T-helper 9 cell (primary cell): ENCODE measurements at places on chromosomes 12 and 14.

- no peak for DNase-seq
These were observed 61.6 kb downstream of the SPPL3 start for GRCh38 chr12:120842595-120842994.

DNA sequence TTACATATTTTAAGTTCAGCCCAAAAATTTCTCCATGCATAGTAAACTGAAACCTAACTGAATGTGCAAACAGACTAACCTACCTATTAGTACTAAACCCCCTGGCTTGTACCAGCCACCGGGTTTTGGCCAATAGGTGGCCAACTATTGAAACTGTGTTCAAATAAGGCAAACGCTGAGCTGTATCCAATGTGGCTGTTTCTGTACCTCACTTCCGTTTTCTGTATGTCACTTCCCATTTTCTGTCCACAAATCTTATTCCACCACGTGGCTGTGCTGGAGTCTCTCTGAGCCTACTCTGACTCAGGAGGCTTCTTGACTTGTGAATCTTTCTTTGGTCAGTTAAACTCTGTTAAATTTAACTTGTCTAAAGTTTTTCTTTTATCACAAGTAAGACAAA is 6.0 kb upstream of the FBXO34 start:
- DNase-seq = no peak

DNA sequence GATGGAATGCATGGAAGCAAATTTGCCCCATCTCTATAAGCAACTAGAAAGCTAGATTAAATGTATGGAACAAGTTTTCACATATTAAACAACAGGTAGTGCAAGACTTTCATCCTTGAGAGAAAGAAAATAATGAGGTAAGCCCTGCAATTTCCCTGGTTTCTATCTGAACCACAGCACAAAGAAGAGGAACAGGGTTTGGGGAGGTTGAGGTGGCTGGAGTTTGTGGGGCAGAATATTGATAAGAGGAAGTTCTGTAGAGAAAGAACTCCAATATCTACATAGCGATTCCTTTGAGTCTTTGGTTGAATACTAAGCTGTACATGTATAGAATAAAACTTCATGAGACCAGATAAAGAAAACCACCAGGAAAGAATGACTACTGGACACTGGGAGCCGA is 96.3 kb upstream of the CCND2 start:
- DNase-seq = no peak

GRCh38 chr14:67426983-67427606 is 15.1 kb upstream of the PLEK2 start:
- peak; percentile 55 for DNase-seq

- DNase-seq = no peak
These were observed 123.2 kb downstream of the FGD4 start for GRCh38 chr12:32522331-32523221.

GRCh38 chr12:29692237-29692636 is 91.5 kb downstream of the TMTC1 start:
- no peak for DNase-seq

DNA sequence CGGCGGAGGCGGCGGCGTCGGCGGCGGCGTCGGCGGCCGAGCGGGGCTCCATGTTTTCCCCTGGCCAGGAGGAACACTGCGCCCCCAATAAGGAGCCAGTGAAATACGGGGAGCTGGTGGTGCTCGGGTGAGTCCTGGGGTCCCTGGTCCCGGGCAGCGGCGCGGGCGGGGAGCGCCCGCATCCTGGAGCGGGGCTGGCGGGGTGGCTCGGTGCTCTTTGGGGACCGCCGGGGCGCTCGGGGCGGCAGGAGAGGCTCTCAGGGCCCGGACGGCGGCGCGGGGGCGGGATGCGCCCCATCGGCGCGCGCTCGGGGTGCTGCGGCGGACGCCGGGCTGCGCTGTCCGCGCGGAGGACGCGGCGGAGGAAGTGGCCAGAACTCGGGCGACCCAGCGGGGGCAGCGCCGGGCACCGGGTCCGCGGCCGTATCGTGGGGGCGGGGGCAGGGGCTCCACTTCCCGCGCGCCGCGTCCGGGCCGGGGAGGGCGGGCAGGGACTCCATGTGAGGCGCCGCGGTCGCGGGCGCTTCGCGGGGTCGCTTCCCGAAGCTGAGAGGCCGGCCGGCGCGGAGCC is 485 bp downstream of the PELI2 start:
- DNase-seq = peak; percentile 19

DNA sequence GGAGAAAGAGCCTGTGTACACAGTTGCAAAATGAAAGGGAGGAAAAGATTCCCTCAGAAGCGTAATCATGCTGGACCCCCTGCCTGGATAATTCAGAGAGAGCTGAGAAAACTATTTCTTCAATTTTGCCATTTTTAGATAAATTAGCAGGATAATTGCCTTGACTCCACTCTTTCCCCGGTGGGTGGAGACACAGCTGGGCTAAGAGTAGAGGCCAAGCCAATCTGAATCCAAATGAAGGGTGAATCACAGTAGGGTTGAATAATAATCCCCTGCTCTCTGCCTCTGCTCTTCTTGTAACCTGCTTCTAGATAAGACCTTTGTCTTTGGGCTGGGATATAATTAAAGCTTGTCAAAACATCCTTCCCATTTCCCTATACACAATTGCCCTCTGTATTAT is 150.1 kb downstream of the CAPZA3 start:
- DNase-seq = no peak

GRCh38 chr12:77968021-77968420 is 137.3 kb downstream of the NAV3 start:
- DNase-seq = no peak

DNA sequence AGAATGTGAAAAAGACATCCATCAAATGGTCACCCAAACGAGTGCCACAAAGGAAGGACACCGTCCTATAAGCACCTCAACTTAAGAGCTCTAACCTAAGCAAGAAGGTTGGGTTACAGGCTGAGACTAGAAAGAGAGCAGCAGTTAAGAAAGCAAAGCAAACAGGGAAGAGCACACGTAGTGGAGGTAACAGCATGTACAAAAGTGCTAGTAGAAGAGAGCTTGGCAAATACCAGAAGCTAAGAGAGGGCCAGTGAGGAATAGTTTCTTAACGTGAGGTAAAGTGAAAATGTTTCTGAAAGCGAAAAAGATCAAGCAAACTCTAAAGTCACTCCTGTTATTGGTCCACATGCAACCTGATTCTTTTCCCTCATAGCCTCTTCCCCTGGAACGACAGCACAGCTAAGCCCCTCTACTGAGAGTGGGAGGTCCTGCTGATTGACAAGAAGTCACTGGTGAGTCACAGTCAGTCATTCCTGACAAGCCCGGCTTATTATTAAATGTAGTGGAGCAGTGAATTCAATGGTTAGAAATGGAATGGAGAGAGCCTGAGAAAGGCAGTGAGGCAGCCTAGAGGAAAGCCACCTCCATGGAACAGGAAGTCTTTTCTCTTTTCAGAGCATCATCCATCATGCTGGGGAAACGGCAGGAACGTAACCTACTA is 204.4 kb downstream of the SLC25A21 start:
- no peak for DNase-seq

- no peak for DNase-seq
These were observed 27.4 kb downstream of the PPP1R36 start for GRCh38 chr14:64577211-64577610.

- DNase-seq = no peak
These were observed 120.8 kb downstream of the PTCSC3 start for GRCh38 chr14:36055681-36056225.

DNA sequence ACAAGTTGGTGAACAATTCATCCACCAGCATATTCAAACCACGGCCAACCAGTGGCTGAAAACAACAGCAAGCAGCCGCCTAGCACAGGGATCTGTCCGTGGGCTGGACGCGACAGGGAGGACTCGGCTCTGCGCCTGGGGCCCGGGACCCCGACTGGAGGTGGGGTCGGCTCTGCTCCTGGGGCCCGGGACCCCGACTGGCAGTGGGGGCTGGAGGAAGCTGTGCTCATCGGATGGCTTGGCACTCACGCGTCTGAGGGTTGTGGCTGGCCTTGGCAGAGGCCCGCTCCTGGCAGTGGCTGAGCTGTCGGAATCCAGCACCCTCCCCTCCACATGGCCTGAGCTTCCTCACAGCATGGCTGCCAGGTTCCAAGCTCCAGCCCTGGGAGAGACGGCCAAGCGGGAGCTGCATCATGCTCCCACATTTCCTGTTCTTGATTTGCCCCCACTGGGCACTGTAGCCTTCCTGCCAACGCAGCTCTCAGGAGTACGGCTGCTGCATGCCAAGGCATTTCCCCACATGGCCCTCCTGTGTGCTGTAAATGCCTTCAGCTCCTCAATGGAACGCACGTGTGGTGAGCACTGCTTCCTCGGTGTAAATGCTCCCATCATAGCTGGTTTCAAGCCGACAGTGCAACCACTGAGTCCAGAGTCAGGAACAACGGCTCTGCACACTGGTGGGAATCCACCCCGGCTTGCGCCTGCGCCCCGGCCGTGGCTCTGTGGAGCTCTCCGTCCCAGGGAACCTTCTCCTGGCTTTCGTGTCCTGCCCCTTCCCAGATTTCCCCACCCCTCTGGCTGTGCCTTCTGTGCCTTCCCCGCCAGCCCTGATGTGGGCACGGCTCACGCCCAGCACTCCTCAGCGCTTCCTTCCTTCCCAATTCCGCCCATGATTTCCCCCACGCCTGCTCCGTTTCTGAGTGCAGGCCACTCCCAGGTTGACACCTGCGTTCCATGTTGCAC is 7.3 kb upstream of the GALNT9 start:
- no peak for DNase-seq

DNA sequence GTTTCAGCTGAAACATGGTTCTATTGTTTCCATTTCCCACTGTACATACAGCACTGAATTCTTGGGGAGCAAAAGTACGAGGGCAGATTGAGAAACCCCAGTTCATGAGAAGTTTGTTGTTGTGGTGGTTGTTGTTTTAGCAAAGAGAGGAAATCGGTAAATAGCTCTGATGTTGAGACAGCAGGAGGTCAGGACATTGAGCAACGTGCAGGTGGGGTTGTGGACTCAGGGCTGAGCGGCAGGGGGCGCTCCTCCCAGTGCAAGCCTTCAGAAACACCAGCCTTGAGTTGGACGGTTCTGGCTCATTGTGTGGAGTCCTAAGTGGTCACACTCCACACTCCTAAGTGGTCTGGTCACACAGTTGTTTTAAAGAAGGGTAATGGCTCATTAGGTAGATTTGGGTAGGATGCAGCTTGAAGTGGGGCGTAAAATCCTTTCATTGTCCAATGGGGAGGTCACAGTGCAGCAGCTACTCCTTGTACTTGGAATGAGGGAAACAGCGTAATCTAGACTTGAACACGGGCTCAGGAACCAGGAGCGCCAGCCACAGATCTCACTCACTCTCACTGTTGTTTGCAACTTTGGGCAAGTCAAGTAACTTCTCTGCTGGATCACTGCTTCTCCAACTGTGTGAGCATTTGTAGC is 14.5 kb upstream of the PWP1 start:
- no peak for DNase-seq

GRCh38 chr14:96637521-96637920 is 135.3 kb downstream of the PAPOLA start:
- DNase-seq = no peak

DNA sequence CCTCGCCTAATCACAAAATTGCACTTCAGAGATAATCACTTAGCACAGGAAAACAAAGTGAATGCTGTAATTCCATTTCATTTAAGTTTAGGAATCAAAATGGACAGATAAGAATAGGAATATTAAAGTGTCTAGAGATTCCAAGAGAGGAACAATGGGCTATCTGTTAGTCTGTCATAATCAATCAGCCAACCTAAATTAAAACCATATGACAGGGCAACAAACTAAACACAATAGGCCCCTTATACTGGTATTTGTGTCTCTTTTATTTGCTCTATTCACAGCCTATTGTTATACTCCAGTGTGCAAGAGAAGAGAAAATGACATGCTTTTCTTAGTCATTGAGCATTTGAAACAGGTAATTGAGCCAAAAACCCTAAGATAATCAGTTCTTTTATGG is 259.4 kb downstream of the PRKD1 start:
- DNase-seq = no peak

- no peak for DNase-seq
These were observed 15.4 kb downstream of the RAB35 start for GRCh38 chr12:120101182-120101581.

DNA sequence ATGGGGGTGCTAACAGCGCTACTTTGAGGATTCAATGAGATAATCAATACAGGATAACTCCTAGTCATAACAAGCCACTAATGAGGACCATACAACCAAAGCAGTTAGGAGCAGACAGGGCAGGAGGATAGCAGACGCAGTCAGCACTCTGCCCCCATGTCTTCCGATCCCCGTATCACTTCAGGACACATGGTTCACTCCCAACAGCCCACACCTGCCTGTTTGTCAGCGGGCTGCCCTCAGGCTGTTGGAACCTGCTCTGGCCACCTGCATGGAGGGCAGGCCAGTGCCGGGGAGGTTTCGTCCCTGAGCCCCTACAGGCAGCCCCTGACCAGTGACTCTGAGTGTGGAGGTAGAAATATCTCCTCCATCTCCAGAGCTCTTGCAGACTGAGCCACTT is 37.1 kb upstream of the LTBP2 start:
- no peak for DNase-seq

- no peak for DNase-seq
These were observed 31.1 kb downstream of the PITPNM2 start for GRCh38 chr12:123119808-123120207.

- DNase-seq = no peak
These were observed 170.9 kb downstream of the MSRB3 start for GRCh38 chr12:65449400-65449799.

DNA sequence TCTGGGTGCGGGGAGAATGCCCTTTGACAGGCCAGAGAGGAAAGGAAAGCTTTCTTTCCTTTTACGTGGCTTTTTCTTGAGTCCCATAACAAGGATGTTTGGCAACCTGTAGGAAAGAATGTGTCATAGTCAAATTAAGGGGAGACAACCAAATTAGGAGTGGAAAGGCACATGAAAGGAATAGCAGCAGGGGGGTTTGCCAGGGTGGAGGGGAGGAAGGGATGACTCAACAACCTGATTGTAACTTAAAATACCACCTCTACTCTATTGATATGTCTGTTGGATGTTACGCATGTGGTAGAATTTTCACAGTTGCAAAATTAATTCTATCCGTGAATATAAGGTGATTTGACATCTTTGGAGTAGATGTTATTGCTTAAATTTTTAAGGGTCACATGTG is 28.5 kb upstream of the MYBPC1 start:
- DNase-seq = no peak

DNA sequence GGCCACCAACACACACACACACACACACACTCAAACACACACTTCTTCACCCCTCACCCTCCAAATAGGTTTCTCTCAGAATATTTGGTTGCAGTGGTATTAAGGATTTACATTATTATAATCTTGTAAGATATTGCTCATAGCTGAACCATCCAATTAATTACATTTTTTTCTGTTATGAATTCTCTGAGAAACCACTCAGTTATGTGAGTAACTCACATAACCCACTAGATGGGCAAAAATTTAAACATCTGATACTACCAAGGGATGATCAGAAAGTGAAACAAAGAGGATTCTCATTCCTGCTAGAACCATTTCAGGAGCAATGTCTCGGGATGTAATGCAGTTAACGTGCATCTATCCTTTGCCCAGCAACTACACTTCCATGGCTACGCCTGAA is 31.6 kb downstream of the TMTC1 start:
- no peak for DNase-seq

GRCh38 chr14:39140170-39140569 is 26.0 kb downstream of the GEMIN2 start:
- no peak for DNase-seq

GRCh38 chr14:22428700-22429291 is 160.2 kb downstream of the DAD1 start:
- DNase-seq = no peak
